Immature natural killer cell (primary cell): ENCODE measurements at places on chromosomes 1 and 21.
A peak's percentile ranks its signal among the peaks of the same experiment; 100 is the strongest.

DNA sequence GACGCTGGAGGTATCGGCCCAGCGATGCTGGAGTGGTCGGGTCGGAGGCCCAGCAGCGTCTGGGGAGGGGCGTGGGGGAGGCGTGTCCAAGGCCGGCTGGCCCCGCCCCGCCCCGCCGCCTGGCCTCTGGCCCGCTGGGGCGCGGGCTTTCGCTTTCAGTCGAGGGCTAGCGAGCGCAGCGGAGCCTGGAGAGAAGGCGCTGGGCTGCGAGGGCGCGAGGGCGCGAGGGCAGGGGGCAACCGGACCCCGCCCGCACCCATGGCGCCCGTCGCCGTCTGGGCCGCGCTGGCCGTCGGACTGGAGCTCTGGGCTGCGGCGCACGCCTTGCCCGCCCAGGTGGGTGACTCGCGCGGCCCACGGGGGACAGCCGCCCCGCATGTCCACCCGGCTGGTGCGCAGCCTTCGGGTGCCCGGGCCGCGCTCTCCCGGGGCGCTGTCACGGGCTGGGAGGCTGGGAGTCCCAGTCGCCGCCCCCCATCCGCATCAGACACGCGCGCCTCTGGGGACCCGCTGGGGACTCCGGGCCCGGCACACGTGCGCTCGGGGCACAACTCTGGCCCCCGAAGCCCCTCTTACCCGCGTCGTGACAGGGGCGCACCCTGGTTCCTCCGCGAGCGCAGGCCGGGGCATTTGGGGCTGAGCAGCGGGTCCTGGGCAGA is at the start of gene TNFRSF1B:
Gene TNFRSF1B (plus strand): TSS at position 158 of the 659 bp plus-strand sequence. CDS start 101 bp downstream, at position 259.
- DNase-seq: peak; percentile 85

GRCh38 chr21:30714946-30715345 is 3.6 kb downstream of the KRTAP21-3 start:
- DNase-seq: no peak

DNA sequence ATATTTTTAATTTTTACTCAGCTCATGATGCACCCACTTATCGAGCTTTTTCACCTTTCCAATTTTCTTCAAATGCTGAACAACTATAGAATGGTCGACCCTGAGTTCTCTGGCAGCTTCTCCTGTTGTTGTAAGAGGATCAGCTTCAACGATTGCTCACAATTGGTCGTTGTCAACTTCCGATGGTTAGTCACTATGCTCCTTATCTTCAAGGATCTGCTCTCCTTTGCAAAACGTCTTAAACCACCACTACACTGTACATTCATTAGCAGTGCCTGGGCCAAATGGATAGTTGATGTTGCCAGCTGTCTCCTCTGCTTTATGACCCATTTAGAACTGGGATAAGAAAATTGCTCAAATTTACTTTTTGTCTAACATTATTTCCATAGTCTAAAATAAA is 385.9 kb upstream of the LYPLAL1 start:
- DNase-seq: no peak

- no peak for DNase-seq
Observed at GRCh38 chr1:3034728-3035562, 13.7 kb downstream of the ACTRT2 start.

DNA sequence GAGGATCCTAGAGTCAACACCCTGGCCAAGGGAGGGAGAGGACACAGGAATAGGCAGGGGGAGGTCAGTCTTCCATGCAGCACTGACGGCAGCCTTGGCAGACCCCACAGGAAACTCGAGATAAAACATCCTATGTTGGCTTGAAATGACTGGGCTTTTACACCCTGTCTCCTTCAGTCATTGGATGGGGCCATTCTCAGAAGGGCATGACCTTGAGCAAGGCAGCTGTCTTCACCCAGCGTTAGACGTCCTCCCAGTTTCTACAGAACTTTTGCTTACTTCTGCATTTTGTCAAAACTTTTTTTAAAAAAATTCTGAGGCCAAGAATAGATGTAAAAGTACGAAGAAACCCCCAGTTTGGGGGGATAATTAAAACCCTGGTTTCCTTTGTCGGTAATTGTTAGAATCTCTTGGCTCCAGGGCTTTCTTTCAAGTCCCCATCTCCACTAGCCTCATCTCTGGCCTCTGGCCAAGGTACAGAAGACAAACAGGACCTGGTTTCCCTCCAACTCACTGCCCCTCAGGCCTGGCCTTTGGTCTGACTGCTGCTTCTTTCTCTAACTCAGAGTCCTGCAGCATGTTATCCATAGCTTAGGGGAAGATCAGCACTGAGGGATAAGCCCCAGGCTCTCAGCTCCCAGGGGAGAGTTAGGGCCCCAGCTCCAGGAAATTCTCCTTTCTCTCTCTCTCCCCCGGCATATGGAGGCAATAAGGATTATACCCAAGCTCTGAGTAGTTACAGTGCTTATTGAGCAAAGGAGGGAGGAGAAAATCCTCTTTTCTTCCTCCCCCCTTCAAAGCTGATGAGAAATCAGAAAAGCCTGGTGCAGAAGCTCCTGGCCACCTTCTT is 51.6 kb upstream of the KCND3 start:
- no peak for DNase-seq

- DNase-seq: no peak
Observed at GRCh38 chr1:49765034-49765433, 258.7 kb downstream of the AGBL4 start.
